Activated T-helper 1 cell treated with anti-CD3 and anti-CD28 coated beads, Interleukin-12 subunit alpha, Interleukin-12 subunit beta, Interleukin-2, Interleukin-4 antibody, amounts not matched to agents 30 ng/mL and 10 ng/mL and 1 ng/mL, durations not matched to agents 14 hours and 24 hours and 36 hours (primary cell): ENCODE measurements at places on chromosomes 12 and 14.

DNA sequence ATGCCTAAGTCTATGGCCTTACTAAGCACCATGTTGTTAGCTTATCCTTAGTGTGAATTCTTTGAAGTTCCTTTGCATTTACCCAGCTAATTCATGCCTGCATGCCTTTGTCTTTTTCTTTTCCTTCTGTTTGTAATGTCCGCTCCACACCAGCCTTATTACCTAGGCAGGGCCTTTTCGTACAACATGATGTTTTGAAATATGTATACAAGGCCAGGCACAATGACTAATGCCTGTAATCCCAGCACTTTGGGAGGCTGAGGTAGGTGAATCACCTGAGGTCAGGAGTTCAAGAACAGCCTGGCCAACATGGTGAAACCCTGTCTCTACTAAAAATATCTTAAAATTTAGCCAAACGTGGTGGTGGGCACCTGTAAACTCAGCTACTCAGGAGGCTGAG lies 1636.5 kb upstream of the SEL1L start:
- no peak for DNase-seq

- DNase-seq, result no peak
Measured at GRCh38 chr14:35215110-35215813, 76.9 kb upstream of the PSMA6 start.

DNA sequence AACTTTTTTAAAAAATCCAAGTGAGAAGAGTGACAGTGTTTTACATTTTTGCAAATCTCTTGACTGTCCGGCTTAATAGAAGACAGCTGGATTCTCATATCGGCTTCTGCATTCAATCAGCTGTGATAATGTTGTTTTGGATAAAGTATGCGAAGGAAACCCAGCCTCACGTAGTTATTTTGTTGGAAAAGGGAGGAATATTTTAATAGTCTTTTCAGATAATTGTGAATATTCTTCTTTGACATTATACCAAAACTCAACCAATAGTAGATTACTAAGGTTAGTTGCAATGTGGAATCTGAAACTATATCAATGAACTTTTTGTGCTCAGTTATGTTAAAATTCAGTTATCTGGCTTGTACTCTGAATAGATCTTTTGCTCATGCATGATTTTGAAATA lies 276.5 kb downstream of the ZFP36L1 start:
- no peak for DNase-seq

DNA sequence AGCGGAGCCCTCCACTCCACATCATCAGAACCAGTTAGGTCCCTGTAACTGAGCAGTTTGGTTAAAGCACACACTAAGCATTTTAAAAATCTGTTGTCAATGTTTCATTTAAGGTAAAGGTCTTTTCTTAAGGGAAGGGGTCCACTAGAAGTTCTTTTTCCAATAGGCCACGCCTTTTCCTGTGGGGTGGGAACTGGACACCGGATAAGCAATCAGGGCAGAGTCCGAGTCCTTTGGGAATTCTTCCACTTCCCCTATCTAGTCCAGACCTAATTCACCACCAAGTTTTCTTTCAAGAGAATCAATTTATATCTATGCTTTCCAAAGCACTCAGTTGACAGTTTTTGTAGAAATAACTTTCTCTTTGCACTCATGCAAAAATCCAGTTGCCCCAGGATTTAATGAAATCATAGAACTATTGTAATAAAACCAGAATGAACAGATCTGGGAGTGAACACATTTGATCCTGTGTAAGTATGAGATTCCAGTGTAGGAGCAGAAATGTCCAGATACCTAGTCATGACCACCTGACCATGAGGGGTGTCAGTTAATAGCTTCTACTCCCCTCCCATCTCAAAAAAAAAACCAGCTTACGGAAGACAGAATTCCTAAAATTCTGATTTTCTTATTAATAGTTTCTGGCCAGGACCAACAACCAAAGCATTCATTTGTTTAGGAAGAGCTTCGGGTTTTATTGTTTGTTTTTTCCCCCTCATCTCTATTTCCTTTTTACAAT lies 11.7 kb downstream of the VPS37B start:
- no peak for DNase-seq

DNA sequence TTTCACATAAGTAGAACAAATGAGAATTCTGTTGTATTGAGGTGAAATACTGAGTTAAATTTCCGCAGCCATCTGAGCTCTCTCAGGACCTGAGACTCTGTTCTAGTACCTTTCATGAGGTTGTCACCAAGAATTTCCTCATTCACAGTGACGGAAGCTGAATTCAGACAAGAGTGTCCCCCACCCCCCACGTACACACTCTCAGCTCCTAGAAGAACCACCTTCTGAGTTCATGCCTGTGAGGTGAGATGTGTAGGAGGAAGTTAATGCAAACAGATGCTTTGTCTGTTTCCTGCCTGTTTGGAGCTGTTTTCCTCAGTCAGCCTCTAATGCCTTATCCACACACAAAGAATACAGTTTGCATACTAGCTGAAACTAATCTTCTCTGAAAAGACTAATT lies 18.2 kb downstream of the BICDL1 start:
- peak; percentile 67 for DNase-seq

DNA sequence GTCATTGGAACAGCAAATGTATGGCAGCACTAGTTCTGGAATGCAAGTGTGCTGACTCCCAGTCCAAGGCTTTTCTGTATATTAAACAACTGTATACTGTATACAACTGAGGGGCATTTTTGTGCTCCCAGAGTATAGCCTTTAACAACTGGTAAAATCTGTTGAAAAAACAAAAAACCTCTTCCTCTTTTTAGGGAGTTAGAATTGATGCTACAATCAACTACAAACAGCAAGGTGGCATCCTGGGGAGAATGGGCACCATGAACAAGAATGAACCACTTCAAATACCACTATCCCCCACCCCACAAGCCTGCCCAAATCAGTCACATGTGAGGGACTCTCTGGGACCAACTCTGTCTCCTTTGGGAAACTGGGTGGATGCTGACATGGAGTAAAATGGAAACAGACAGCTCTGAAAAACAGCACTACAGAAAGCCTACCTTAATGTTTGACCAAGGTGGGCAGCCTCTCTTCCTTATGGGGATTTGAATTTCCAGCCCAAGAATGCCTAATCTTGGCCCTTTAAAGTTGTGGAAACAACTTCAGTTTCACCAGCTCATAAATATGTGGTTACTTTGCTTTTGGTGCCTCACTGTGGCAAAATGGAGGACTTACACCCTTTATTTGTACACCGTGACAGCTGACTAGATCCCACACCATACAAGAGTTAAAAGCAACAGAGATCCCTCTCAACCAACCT lies 7.5 kb downstream of the VTI1B start:
- peak; percentile 14 for DNase-seq

GRCh38 chr12:57658890-57659289 lies 25.9 kb upstream of the B4GALNT1 start:
- no peak for DNase-seq

DNA sequence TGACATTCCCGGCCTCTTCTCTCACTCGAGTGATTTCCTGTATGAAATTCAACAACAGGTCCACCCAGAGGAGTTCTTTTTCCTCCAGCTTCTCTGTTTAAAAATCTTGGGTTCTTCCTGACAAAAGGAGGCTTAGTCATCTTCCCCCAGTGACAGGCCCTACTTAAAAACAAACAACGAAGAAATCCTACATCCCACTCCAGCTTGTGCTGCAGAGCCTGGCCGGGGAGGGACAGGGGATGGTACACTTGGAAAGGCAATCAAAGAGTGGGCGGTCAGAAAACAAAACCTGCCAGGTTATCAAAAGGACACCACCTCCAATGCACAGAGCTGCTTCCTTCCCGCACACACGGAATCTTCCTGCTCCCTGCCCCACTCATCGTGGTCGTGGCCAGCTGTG lies 101.3 kb downstream of the CACNA1C start:
- DNase-seq, result no peak

GRCh38 chr12:24560192-24560775 lies 388.6 kb downstream of the BCAT1 start:
- no peak for DNase-seq

- no peak for DNase-seq
Measured at GRCh38 chr14:78763746-78764145, 593.6 kb downstream of the NRXN3 start.

DNA sequence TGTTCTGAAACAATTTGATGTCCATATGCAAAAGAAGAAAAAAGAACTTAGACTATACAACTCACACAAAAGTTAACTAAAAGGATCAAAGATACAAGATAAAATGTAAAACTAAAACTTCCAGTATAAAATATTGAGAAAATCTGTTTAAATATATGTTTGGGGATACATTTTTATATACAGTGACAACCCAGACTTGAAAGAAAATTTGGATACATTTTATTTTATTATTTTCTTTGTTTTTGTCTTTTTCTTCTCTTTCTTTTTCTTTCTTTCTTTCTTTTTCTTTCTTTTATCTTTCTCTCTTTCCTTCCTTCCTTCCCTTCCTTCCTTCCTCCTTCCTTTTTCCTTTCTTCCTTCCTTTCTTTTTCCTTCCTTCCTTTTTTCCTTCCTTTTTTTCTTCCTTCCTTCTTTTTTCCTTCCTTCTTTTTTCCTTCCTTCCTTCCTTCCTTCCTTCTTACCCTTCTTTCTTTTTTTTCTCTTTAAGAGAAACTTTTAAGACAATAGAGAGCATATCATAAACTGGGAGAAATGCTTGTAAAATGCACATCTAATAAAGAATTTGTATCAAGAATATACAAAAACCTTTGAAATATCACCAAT lies 954.5 kb upstream of the LRFN5 start:
- no peak for DNase-seq
